Neural crest cell (in vitro differentiated cells): ENCODE measurements at places on chromosomes 1 and 21. TPM values are rescaled to one million over a fixed set of nuclear protein-coding genes. Genes with fewer than 3 reads are reported as not detected.

The ERICH3 gene
- 0.32 TPM in 1 of 2 replicates, not detected in the other for total RNA-seq

The MARK1 gene
- 14.2 and 14.6 TPM in 2 replicates for total RNA-seq

The TMEM82 gene
- not detected in 2 replicates for total RNA-seq

The SEC16B gene
- 1.4 and 2.1 TPM in 2 replicates for total RNA-seq

The CACNA1S gene
- 0.07 TPM in 2 replicates for total RNA-seq

The IL12RB2 gene
- total RNA-seq = 0.19 and 0.36 TPM in 2 replicates

GRCh38 chr1:91778964-91779363 is 107.0 kb downstream of the TGFBR3 start:
- no peak for DNase-seq

DNA sequence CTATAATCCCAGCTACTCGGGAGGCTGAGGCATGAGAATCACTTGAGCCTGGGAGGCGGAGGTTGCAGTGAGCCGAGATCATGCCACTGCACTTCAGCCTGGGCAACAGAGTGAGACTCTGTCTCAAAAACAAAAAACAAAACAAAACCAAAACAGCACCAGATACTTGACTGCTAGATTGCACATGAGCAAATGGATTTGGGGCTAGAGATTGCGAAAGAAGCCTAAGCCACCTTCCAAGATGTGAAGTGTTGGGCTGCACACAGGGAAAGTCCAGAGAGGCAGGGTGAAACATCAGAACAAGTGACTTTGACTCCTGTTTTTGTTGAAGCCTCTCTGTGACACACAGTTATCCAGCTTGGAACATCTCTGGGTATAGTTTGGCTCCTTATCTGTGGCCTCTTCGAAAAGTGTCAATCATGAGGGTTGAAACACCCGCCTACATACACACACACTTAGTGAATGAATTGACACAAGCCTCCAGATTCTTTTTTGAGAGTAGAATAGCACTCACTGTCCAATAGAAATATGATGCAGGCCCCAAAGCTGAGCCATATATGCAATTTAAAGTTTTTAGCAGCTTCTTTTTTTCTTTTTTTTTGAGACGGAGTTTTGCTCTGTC is 34.2 kb upstream of the GPR137B start:
- no peak for DNase-seq

GRCh38 chr21:44730951-44731579 is 19.7 kb upstream of the TSPEAR start:
- DNase-seq = no peak

DNA sequence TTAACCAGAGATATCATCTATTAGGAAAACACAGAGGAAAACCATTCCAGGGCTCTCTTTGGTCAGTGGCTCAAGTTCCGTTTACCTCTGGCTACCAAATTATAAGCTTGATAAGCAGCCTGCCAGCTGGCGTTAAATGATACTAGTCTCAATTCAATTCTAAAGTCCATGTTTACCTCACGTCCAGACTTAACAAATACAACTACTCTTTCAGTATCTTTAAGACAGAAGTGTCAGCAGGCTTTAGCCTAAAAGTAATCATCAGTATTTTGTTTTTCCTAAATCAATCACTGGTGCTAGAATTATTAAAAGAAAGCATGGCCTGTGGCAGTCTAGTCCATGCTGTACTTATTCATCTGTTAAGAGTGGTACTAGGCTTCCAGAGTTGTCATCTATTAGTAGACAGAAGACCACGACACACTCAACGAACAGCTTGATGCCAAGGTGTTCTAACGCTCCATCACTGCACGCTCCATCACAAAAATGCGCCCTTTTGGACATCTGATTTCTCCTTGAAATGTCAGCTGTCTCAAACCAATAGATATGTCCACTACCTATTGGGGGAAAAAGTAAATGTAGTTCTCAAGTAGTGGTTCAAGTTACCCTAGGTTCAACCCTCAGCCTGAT is 1.5 kb downstream of the IVNS1ABP start:
- DNase-seq = no peak

- DNase-seq = no peak
Observed at GRCh38 chr1:174070614-174071013, 48.5 kb upstream of the RC3H1 start.

GRCh38 chr1:112439592-112439991 is 43.6 kb downstream of the CTTNBP2NL start:
- DNase-seq = no peak

GRCh38 chr1:187034501-187034900 is 205.8 kb downstream of the PLA2G4A start:
- no peak for DNase-seq

DNA sequence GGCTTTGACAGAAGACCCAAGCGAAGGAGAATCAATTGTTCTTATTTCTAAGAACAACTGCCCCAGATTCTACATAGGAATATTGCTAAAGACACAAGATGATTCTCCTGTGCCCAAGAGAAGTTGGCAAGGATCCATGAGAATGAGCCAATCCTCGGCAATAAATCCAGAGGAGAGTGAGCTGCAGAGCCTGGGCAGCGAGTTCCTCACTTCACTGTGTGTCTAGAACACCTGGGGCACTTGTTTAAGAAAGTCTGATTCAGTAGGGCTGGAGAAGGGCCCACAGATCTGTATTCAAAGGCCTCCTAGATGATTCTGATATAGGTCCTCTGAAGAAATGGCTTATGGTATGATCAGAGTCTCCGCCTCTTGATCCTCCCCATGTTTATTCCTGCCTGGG is 31.8 kb downstream of the GADD45A start:
- no peak for DNase-seq

- peak; percentile 71 for DNase-seq
Observed at GRCh38 chr1:225652729-225653462, at the start of gene ENAH. Gene ENAH, minus strand, starts transcription at chr1:225653123. Its CDS starts 433 bp downstream, at chr1:225652690.

GRCh38 chr1:246219508-246220030 is 287.5 kb downstream of the SMYD3 start:
- DNase-seq = peak; percentile 12

DNA sequence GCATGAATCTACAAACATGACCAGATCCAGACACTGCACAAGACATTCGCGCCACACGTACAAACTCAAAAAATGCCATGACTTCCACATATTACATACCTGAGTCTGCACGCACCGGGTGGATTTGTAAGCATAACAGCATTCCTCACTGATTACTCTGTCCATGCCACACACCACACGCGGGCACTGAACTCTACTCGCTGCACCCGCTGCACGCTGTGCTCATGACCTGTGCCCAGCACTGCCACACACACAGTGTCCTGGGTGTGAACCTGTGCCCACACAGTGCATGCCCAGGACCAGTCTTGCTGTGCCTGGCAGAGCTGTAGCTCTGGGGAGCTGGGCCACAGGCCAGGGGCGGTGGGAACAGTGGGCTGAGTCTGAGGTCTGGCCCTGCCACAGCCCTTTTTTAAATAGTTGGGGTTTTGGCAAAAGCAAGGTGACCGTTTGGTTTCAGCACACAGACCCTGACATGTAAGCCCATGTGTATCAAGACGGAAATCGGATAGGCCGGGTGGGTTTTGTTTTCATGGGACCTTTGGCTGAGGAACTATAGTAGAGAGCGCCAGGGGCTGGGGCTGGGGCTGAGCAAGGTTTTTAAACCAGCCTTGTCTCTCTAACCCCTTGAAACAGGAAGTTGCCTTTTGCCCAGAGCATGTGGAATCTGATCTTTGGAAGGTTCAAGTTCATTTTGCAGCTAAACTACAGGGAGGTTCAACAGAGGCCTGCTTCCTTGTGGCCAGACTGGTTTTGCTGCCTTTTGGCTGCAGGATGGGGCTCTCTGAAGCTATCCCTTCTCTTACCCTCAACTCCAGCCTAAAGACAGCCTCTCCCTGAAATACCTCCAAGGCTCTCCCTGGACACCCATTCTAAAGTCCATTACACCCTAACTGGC is 12.3 kb upstream of the GOLT1A start:
- DNase-seq = no peak

DNA sequence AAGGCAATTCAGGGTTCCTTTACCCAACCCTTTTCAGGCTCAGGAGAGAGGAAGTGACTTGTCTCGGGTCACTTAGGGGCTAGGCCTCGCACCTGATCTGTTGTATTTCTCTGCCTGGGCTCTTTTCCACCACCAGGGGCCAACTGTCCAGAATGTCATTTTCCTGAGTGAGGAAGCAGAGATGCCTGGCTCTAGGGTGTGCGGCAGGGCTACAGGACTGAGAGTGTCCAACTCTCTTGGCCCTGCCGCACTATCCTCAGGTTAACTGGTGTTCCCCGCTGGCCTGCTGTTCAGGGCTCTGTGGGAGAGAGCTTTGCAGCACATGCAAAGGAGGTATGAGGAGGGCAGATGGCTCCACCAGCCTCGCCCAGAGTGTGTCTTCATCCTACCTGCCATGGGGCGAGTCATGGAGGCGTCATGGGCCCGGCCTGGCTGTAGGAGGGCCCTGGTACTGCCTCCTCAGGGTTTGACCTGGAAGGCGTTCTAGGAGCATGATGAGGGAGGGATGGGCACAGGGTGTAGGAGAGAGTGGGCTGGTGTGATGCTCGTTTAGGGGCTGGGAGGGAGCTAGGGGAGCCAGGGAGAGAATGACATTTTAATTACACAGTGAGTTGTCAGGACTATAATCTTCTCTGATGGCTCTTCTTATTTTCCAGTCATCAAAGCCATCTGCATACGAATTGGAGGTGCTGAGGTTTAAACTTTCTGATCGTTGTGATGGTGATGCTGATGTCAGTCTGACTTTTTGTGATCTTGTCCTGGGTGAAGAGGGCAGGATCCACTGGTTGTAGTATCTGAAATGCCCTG is 128.3 kb downstream of the NOS1AP start:
- DNase-seq = no peak

GRCh38 chr21:39863111-39863510 is 4.1 kb upstream of the PCP4 start:
- DNase-seq = no peak

DNA sequence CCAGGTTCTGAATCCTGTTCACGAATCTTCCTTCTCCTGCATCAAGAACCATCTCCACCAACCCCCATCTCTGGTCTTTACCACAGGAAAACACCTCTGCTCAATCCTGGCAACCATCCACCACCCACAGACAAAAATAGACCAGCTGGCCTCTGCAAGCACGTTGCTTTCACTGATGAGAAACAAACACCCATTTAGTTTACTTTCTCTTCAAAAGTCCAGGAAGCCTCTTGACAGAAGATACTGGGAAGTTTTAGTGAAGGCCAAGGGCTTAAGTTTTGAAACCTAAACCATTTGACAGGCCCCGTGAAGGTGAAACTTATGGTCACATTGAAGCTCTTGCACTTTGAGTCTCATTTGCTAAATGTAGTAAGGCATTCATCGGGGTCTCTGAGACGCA is 122.6 kb upstream of the PPP2R5A start:
- no peak for DNase-seq

GRCh38 chr1:236508593-236509027 is 15.2 kb upstream of the LGALS8 start:
- no peak for DNase-seq

DNA sequence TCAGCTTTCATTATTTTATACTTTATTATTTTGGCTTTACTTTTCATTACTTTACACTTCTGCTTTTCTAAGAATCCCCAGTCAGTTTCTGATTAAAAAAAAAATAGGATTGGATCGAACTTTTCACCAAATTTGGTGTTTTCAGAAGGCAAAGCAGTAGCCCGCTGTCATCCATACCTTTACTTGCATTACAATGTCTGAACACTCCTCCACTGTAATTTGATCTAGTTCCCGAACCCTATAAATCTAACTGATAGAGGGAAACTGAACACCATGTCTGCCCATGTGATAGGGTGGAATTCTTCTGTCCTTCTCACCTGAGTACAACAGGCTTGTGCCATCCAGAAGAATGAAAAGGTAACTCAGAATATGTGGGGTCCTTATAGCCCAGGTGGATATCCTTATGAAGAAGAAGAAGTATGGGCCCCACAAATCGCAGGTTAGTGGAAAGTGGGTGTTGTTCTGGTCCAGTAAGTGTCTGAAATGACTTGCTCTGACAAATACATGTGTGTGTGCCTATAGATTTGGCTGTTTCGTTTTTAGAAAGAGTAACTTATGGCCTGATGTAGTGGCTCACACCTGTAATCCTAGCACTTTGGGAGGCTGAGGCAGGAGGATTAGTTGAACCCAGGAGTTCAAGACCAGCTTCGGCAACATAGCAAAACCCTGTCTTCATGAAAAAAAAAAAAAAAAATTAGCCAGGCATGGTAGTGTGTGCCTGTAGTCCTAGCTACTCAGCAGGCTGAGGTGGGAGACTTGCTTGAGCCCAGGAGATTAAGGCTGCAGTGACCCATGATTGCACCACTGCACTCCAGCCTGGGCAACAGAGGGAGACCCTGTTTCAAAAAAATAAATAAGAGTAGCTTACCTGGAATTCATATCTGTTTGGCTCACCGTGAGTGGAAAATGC is 26.6 kb upstream of the CDC14A start:
- DNase-seq = no peak

GRCh38 chr1:30824736-30825429 is 67.3 kb upstream of the LAPTM5 start:
- no peak for DNase-seq

DNA sequence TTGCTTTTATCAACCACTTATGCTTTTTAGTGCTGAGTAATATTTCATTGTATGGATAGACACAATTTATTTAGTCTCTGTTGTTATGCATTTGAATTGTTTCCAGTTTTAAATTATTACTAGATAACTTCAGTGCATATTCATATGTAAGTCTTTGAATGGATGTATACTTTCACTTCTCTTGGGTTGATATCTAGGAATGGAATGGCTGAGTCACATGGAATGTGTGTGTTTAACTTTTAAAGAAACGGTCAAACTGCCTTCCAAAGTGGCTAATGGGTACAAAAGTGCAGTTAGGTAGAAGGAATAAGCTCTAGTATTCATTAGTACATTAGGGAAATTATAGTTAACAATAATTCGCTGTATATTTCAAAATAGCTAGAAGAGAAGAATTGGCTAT is 82.4 kb downstream of the NPHS2 start:
- DNase-seq = no peak

- no peak for DNase-seq
Observed at GRCh38 chr1:22327411-22327810, 124.2 kb upstream of the ZBTB40 start.

- peak; percentile 28 for DNase-seq
Observed at GRCh38 chr1:219927956-219928790, at the start of gene SLC30A10. Gene SLC30A10, minus strand, starts transcription at chr1:219928557. Its CDS starts 117 bp downstream, at chr1:219928440.

- DNase-seq = no peak
Observed at GRCh38 chr1:2049718-2050431, at the start of gene PRKCZ. Gene PRKCZ, plus strand, starts transcription at chr1:2050411. Its CDS starts 220 bp downstream, at chr1:2050631.

GRCh38 chr1:181129771-181130606 is 41.5 kb downstream of the IER5 start:
- DNase-seq = no peak

- no peak for DNase-seq
Observed at GRCh38 chr1:77468257-77468948, 186.6 kb downstream of the AK5 start.

DNA sequence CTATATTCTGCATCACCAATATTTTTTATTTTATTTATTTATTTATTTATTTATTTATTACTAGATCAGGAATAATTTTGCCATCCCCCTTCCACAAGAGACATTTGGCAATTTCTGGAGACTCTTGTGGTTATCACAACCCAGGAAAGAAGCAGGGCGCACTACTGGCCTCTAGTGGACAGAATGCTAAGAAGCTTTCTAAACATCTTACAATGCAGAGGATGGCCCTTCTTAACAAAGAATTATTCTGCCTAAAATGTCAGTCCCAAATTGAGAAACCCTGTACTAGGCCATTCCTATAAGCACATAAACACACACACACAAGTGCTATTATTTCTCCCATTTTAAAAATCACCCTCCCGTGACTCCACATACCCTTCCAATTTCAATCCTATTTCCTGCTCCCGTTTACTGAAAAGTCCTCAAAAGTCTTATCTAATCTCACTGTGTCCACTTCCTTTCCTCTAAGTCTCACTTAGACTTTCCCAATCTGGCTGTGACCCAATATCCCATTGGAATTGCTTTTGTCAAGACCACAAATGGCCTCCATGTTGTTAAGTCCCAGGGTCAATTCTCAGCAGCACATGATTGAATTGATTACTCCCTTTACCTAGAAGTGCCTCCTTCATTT is 43.7 kb upstream of the RNF11 start:
- peak; percentile 75 for DNase-seq
